ENCODE measurements at places on chromosomes 6 and 20.

GRCh38 chr20:41160686-41161085, 23.3 kb downstream of the PLCG1 start:
- DNase-seq = no peak

DNA sequence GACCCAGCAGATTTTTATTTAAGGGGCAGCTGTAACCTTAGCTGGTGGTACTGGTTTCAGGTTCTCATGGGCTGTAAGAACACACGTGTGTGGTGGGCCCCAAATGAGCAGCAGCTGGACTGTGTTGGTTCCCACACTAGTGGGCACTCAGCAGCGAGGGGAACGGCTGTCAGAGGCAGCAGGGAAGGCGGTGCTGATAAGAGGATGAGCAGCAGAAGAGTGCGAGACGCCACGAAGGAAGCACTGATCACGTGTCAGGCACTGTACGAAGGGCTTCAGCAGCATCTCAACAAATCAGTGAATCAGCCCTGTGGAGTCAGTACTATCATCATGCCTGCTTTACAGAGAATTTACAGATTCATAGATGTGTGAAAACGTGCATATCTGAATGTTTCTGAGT, 41.0 kb upstream of the EMILIN3 start:
- DNase-seq = no peak

- DNase-seq = no peak
These were observed 63.4 kb upstream of the ENPP5 start for GRCh38 chr6:46234156-46234556.

DNA sequence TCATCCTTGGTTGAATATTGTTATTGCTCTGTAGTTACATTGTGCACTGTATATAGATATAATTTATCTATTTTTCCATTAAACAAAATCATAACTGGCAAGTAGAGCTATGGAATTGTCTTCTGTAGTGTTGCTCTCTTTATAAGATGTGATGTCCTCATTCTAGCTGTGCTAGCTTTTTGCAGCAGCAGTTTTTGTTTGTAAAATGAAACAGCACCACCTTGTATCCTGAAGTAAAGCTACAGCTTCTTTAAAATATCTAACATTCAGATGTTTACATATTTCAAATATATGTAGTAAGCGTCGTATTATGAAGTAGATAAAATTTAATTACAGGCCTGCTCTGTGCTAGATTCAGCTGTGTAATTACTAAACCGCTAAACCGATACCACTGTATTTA, 328.8 kb upstream of the MANEA start:
- no peak for DNase-seq

Data from GM23248 (cell line).